Natural killer cell treated with Interleukin-12 subunit alpha and Interleukin-12 subunit beta and Interleukin-15 and Interleukin-18, amount 100 ng/mL, for 72 hours (primary cell): ENCODE measurements at places on chromosomes 16 and 17.
A peak's percentile ranks its signal among the peaks of the same experiment; 100 is the strongest.

- no peak for DNase-seq
These were observed 48.1 kb downstream of the RPH3AL start for GRCh38 chr17:304461-304860.

GRCh38 chr16:383326-384051, 1.7 kb upstream of the PGAP6 start:
- no peak for DNase-seq

- no peak for DNase-seq
These were observed 20.6 kb downstream of the CHAD start for GRCh38 chr17:50447870-50448595.

DNA sequence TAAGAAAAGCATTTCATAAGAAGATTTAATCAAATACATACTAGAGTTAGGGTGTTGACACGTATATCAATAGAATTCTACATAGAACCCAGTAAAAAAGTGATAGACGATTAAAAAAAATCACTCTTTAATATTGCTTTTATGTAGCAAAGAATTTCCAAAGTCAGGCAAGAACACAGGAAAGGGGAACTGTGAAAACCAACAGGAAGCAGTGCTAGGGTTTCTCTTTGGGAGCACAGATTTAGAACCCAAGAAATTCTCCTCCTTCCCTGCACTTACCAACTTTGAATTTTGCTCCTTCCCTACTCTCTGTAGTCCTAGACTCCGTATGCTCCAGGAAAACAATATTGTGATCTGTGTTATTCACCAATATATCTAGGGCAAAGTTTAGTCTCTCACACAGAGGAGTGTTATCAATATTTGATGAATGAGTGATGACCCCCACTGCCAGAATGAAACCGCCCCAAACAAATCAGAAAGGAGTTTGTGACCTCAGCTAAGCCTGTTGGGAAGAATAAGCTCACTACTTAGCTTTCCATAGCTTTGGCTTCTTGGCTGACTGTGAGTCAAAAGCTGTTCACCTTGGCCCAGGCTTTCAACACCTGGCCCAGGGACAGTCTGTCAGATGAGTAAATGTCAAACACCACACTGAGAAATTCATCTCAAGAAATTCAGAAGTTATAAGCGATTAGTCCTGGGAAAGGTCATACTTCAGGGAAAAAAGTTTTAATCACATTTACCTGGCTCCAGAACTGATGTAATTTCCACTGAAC, 8.6 kb downstream of the RFWD3 start:
- no peak for DNase-seq

- DNase-seq = no peak
These were observed 3.3 kb downstream of the SULT1A1 start for GRCh38 chr16:28606291-28607115.

- DNase-seq = no peak
These were observed 1.1 kb downstream of the ARL6IP1 start for GRCh38 chr16:18800293-18800692.

- peak; percentile 82 for DNase-seq
These were observed 727 bp upstream of the TENT4B start for GRCh38 chr16:50152351-50152806.

DNA sequence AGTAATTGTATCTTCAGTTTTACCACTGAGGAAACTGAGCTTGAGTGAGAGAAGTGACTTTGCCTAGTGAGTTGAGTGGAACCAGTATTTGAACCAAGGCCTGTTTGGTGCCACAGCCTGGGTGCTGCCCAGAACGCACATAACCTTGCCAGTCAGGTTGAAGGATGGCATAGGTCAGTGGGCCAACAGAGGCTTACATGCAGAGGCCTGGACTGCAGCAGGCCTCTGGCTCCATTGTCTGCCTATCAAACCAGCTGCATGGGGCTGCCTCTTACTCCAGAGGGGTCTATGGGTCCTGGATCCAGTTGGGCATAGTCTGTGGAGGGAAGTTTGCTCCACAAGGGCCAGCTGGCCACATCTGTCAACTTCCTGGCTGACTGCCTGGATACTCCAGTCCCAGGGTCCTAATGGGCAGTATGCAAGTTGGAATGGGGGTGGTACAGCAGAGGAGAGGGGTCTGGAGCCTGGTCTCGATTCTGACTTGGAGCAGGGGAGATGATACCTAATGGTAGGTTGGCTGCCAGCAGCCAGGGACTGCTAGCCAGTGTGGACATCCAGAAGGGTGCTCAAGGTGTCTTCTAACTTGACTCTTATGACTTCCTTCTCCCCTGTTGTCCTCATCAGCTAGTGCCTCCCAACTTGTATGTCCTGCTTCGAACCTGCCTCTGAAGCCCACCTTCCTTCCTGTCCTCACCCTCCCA, 11.1 kb upstream of the RNF112 start:
- no peak for DNase-seq
